ENCODE measurements at places on chromosomes 11 and 22.

GRCh38 chr22:27299181-27300085, 502.1 kb downstream of the MN1 start:
- DNase-seq, result no peak

DNA sequence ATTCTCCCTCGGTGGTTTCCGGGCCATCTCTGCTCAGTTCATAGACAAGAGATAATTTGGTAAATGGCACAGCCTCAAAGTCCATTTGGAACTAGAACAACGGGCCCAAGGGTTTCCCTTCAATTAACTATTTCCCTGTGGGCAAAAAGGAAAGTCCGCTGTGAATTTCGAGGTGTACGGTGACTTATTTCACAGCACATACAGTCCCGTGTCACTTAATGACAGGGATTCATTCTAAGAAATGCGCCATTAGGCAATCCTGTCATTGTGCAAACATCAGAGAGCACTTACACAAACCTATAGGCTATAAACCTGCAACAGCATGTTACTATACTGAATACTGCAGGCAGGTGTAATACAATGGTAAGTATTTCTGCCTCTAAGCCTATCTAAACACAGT, 551.6 kb downstream of the OPCML start:
- no peak for DNase-seq

DNA sequence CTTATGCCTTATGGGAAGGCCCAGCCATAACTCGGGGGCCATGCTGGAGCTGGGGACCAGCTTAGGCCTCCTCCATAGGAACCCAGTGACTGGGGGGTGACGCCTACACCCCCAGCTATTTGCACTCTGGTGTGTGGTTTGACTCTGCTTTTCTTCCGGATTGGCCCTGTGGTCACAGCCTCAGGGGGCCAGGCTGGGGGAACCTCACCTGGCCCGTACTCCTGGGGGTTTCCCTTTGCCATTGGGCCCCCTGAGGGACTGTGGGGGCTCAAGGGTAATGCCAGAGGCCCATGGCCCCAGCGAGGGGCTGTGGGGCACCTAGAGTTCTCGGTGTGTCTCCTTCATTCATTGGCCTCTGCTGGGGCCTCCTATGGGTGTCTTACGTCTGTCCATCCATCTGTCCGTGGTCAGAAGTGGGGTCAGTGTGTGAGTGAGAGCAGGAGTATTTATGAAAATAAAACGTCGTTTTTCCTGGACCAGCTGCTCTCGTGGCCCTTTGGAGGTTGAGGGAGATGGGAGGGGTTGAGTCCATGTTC, 6.3 kb upstream of the SH3BP1 start:
- DNase-seq, result no peak

DNA sequence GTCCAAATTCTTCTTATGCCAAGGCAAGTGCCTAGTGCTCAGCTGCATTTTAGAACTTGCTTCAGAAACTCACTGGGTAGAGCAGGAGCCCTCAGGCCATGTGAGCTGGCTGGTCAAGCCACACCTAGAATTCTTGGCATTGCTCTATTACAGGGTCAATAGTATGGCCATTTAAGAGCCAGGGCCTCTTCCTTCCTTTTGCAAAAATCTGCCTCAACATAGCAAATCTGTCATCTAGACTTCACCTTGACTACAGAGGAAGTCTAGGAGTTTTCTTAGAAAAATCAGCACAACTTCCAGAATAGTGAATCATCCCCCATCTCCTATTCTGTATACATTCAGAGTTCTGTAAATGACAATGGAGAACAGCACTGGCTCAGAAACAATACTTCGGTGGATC, 112.0 kb upstream of the TTC12 start:
- DNase-seq, result no peak

- DNase-seq, result no peak
These were observed 189.0 kb upstream of the BLID start for GRCh38 chr11:122304973-122305372.

GRCh38 chr22:40258017-40258416, 80.3 kb downstream of the TNRC6B start:
- no peak for DNase-seq

DNA sequence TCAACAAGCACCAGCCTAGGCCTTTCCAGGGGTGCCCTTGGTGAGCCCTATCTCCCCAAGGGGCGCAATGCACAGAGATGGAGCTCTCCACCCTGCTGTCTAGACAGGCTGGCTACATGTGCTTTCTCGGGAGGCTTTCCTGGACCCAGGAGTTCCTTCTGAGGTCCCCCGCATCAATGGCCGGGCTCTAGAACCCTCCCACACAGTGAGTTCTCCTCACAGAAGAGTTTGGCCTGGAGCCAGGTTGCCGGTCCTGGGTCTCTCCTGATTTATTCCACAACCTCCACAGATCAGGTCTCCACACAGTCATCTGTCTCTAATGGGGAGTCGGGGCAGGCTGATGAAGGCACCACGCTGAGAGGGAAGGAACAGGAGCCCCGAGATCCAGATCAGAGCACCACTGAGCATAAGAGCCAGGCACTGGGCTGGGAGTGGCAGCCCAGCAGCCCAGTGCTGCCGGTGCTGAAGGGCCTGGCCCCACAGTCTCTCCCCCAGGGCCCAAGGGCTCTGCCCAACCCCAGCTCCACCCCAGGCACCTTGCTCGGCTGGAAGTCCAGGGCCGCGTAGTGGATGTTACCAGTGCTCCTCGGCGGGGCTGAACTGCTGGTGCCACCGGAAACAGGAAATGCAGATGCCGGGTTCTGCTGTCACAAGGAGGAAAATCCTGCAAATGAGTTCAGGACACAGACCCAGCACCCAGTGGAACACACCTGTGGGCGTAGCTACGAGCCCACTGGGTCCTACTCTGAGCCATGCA, 44.7 kb downstream of the GAB4 start:
- no peak for DNase-seq

DNA sequence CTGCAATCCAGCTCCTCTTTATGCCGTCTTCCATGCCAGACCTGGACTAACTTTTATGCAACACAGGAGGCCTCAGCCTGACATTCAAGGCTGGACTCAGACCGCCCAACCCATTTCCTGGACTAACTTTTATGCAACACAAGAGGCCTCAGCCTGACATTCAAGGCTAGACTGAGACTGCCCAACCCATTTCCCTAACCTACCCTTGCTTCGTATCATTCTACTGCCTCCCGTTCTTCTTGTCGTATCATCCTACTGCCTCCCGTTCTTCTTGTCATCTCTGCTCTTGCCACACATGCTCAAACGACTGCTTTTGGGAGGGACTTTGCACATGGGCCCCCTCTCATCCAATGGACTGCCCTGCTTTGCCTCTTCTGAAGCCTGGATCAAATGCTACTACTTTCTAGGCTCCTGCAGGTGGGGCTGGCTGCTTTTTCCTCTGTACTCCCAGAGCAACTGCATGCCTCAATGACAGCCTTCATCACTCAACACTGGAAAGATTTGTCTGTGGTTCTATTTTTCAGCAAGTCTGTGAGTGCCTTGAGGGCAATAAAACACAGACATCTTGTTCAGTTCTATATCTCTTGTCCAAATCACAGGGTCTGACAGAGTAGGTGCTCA, 7.8 kb downstream of the TBC1D10A start:
- DNase-seq, result no peak

DNA sequence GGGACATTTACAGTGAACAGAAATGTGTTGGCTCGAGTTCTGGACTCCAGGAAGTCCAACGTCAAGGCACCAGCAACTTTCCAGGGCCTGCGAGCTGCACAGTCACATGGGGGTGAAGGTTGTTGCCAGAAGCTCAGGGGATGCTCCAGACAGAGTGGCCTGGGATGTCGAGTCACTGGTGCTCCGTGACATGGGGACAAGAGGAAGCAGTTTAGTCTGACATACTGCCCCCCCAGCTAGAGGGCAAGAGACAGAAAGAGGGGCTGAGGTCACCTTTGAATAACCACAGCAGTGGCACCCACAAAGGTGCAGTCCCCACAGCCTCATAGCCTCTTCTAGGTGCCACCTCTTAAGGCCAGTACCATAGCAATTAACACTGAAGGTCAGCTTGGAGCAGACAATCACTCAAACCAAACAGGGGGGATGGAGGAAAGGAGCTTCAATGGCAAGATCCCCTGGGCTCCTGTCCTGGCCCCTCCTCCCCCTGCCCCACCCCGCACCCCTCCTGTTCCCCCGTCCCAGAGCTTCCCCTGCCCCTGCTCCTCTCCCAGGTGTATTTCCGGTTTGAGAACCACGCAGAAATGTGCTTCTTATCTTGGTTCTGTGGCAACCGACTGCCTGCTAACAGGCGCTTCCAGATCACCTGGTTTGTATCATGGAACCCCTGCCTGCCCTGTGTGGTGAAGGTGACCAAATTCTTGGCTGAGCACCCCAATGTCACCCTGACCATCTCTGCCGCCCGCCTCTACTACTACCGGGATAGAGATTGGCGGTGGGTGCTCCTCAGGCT, 3.8 kb downstream of the APOBEC3D start:
- DNase-seq, result no peak

- DNase-seq, result no peak
These were observed 825 bp downstream of the PTPMT1 start for GRCh38 chr11:47566149-47566698.

DNA sequence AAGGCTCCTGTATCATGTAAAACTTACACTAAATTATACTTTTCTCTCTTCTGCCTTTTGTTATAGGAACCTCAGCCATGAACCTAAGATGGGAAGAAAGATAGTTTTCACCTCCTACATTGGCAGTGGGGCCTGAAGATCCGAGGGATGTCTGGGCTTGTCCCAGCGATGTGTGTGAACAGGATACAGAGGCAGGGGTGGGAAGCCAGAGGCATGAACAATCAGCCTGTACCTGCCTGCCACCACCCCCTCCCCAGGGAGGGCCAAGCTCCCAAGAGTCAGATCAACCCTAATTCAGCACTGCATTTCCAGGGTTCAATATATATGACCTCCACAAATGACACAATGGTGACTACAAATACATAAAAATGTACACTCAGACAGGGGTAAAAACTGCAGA, 9.4 kb downstream of the KIAA0930 start:
- DNase-seq, result no peak

DNA sequence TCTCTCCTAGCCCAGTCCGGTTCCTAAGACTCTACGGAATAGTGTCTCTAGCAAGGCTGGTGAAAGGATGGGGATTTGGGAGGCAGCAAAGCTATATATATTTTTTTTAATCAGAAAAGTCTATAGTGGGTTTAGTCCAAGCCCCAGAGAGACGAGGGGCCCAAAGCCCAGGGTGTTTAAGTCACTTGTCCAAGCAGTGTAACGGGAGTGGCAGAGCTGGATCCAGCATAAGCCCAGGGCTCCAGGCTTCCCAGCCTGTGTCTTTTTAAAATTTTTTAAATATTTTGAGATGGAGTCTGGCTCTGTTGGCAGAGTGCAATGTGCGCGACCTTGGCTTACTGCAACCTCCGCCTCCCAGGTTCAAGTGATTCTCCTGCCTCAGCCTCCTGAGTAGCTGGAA, 6.8 kb downstream of the GRIK4 start:
- DNase-seq, result no peak

DNA sequence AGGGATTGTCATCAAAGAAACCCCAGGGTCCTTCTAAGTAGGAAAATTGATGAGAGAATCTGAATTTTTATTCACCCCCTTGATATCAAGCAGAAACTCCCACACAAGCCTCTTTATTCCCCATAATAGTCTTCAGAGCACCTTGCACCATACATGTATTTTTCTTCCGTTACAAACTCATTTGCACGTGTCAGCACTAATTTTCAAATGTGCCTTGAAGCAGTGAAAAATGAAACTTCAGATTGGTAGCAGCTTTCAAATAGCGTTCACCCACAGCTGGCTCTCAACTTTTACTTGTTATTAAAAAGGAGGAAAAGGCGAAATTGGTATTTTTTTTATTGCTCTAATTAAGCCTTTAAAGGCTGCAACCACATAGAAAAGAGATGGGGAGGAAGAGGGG, 343.0 kb upstream of the TENM4 start:
- DNase-seq, result no peak

DNA sequence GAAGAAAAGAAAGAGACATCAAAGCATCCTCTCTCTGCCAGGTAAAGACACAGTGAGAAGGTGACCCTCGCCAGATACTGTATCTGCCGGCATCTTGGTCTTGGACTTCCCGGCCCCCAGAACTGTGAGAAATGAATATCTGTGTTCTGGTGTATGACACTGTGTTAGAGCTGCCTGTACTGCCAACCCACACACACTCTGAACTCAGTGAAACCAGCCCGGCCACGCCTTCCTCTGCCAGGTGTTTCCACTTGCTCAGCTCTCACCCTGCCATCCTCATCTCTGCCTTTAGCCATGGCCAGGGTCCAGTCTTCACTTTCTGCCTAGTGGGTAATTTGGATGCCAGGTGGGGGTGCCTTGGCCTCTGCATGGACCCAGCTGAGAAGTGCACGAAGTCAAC, 24.0 kb downstream of the CBX7 start:
- DNase-seq, result no peak

DNA sequence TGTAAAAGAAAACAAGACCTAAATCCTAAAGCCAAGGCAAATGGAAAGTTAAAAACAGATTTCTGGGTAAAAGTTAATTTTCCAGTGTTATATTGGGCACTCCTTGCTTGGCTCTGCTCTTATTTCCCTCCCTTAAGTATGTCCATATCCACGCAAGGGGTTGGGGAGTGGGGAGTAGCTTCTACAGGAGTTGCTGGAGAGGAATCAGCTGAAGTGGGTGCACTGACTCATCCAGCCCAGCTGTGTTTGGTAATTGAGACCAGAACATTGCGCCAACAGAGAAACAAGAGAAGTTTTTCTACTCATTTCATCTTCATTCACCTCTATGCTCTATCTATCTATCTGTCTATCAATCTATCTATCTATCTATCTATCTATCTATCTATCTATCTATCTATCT, 298.4 kb upstream of the PDGFD start:
- no peak for DNase-seq

GRCh38 chr11:76013526-76013925, 192.8 kb downstream of the WNT11 start:
- DNase-seq, result no peak

GRCh38 chr11:56890584-56891305, 98.0 kb upstream of the OR5AK2 start:
- no peak for DNase-seq

GRCh38 chr22:35177811-35178210, 79.5 kb upstream of the HMGXB4 start:
- DNase-seq, result no peak

- DNase-seq, result no peak
These were observed 14.2 kb downstream of the MCAT start for GRCh38 chr22:43128928-43129424.

DNA sequence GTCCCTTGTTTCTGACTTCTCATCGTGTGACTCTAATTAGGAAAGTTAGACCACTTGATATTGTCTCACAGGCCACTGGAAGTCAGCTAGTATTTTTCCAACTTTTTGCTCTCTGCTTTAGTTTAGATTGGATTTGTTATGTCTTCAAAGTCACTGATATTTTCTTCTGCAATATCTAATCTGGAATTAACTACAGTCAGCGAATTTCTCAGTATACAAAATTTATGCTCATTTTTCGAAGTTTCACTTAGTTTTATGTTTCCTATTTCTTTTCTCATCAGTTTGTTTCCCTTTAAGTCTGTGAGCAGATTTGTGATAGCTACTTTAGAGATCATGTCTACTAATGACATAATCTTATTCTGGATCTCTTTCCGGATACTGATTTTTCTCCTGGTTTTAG, 1027.2 kb upstream of the CNTN5 start:
- DNase-seq, result no peak

GRCh38 chr22:29105468-29105867, 32.6 kb downstream of the KREMEN1 start:
- no peak for DNase-seq

GRCh38 chr11:30153008-30153407, 77.8 kb upstream of the FSHB start:
- no peak for DNase-seq

GRCh38 chr11:11250470-11250869, 102.6 kb downstream of the CSNK2A3 start:
- no peak for DNase-seq
